ENCODE measurements at places on chromosomes 16 and 17.

- DNase-seq, result no peak
Measured at GRCh38 chr17:73410586-73411312, 98.9 kb upstream of the CDC42EP4 start.

DNA sequence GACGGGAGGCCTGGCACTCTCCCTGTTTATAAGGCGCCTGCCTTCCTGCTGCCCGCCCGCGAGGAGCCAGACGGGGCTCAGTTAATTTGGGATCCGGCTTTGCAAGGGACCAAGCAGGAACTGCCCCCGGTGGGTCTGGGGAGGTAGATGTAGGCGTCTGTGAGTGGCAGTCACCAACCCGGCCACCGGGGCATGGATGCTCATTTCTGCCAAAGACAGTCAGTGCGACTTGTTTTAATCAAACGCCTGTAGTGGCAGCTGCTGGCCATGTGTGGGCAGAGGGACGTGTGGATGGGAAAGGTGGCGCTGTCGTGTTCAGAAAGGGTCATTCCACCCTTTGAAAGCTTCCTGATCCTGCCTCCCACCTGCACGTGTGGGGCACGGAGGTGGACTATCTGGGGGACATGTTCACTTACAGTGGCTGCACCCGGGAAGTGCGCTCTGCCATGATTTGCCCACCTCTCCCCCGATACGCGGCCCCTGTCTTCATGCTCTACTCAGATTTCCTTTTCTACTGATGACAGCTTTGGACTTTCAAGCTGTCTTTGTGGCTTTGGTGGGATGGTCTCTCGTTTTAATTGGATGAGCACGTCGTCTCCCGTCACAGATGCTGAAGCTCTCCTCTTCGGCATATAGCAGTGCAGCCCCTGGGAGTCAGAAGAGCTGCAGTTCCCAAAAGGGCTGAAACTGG lies 60.3 kb upstream of the CIBAR2 start:
- no peak for DNase-seq

DNA sequence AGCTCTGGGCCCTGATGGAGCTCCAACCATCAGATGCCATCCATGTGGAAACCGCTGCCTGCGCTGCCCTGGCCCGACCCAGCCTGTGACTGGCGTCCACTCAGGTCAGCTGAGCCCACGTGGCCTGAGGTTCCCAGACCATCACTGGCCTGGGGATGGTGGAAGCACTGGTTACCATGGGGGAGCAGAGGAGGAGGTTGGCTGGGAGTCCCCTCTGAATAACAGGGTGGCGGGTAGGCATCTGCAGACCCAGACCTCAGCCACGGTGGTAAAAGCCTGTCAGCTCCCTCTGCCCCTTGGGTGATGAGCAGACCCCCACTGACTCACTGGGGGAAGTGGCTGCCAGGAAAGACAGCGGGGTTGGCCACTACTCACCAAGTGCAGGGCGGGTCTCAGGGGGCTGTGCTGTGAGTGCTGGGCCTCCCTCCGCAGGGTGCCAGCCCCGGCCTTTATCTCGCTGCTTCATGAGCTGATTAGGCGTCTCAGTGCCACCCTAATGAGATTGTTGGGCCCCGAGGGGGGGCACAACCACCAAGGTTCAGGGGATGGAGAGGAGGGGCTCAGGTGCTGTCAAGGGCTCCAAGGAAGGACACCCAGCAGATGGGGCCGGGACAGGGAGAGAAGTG lies at the start of gene PDE6G:
Gene PDE6G, minus strand, starts transcription at position 425 of the 626 bp plus-strand sequence. CDS start 3,237 bp downstream, outside the sequence.
- no peak for DNase-seq

GRCh38 chr17:58302919-58303585 lies 22.3 kb upstream of the MPO start:
- no peak for DNase-seq

GRCh38 chr17:73895157-73895556 lies 250.9 kb upstream of the SDK2 start:
- DNase-seq, result no peak

DNA sequence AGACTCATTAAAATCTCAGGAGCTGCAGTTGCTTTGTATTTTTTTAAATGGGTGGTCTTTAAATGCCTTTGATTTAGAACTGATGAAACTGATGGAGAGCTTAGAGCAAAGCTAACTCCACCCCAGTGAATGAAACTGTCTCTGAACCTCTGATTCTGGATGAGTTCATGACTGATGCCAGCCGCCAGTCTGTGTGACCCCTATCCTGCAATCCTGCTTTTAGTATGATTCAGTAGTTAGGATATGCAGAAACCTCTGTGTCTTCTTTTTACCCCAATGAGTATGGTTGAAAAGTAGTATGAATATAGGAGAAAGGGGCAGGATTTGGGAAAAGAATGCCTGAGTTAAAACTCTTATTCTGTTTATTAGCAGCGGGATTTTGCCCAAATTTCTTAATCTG lies 12.3 kb upstream of the SALL1 start:
- DNase-seq, result no peak

- no peak for DNase-seq
Measured at GRCh38 chr17:27346228-27346899, 52.5 kb downstream of the WSB1 start.

DNA sequence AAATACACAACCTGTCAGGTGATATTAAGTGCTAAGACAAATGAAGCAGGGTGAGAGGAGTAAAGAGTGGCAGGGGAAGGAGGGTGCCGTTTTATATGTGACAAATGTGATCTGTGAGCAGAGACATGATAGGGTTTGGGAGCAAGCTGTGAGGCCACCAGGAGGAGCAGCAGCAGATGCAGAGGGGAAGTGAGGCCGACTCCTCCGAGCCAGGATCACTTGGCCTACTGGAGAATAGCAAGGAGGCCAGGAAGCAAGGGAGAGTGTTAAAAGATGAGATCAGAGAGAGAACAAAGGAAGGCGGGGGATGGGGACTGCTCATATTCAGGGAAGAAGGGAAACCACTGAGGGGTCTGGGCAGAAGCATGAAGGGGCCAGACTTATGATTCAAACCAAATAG lies 129.4 kb downstream of the TANGO6 start:
- DNase-seq, result no peak

- no peak for DNase-seq
Measured at GRCh38 chr16:51012396-51012795, 138.7 kb downstream of the SALL1 start.

- DNase-seq, result no peak
Measured at GRCh38 chr16:55443434-55444346, 35.3 kb upstream of the MMP2 start.

- no peak for DNase-seq
Measured at GRCh38 chr17:44216173-44216572, 3.3 kb downstream of the UBTF start.

GRCh38 chr17:74857191-74857590 lies 2.5 kb downstream of the GRIN2C start:
- DNase-seq, result no peak

GRCh38 chr16:86120201-86121192 lies 221.5 kb downstream of the IRF8 start:
- DNase-seq, result no peak

DNA sequence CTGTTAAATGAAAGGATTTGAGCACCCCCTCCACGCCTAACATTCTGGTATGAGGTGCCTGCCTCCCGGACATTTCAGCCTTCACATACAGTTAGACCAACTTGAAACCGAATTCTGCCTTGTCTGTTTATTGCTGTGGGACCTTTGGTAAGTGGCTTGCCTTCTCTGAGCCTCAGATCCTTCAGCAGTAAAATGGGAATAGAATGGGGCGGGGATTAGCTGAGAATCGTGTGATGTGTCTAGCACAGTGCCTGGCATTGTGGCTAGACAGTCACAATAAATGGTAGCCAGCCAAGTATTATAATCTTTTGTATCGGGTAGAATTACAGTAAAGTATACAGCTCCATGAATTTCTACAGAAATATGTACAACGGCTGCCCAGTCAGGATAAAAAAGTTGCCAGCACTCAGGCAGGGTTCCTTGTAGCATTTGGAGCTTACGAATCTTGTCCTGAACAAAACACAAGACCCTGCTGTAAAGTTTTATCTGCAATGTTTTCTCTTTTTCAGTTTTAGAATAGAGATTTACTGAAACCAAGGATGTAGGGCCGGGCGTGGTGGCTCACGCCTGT lies 786 bp downstream of the TMC7 start:
- no peak for DNase-seq

GRCh38 chr17:57106107-57106835 lies 21.2 kb downstream of the AKAP1 start:
- no peak for DNase-seq

DNA sequence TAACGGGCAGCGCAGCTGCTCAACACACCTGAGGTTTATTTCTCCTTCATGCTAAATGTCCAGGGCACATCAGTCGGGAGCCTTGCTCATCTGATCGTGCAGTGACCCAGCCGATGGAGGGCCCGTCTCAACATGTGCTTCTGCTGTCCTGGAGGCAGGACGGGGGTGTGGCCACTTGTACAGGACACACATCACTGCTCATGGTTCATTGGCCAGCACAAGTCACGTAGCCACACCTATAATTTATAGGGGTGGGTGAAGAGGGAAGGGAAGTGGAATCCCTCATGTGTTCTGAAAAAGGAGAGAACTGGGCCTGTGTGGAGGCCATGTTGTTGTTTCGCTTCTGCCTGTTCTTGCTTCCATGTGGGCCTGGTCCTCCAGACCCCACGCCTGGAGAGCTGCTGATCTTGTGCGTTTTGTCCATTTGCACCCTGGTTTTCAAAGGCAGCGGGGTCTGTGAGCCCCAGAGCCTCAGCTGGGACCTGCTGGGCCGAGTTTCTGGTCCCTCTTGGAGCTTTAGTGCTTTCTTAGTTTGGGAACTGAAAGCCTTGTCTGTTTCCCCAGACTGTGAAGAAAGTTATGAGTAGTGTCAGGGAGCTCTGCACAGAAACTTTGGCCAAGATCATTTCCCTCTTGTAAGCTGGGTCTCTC lies 60.5 kb downstream of the CMIP start:
- no peak for DNase-seq

DNA sequence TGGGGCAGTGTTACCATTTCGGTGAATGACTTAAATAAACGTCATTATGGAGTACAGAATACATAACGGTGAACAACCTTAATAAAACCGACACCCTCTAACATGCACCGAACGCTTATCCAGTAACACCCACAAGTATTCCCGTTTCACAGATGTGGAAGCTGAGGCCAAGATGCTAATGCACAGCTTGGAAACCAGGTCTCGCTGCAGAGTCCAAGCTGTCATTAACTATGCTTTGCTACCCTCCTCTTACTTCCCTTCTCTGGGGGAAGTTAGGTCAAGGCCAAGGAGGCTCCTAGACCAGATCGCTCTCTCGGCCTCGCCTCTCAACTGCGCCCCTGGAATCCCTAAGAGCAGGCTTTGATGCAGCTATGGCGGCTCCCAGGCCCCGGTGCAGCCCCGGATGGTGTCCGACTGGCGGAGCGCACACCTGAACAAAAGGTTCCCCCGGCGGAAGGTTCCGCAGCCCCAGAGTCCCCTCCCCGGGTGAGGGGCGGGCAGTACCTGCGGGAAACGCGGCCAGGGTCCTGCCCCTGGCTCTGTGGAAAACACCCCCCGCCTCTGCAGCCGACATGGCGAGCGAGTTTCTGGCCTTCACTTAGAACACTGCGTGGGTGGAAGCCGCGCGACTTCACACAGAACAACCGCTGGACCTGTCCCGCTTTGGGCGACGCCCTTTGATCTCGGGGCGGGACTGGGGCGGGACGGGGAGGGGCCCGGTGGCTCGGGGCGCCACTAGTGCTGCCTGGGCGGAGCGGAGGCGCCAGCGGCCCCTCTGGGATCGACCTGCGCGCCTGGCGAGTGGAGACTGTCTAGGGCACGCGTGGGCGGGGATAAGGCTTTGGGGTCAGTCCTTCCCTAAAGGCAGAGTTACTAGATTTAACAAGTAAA lies at the start of gene CPPED1:
Gene CPPED1, minus strand, starts transcription at position 685 of the 891 bp plus-strand sequence. Its CDS starts 111 bp downstream, at position 574.
- DNase-seq, result peak; percentile 87

DNA sequence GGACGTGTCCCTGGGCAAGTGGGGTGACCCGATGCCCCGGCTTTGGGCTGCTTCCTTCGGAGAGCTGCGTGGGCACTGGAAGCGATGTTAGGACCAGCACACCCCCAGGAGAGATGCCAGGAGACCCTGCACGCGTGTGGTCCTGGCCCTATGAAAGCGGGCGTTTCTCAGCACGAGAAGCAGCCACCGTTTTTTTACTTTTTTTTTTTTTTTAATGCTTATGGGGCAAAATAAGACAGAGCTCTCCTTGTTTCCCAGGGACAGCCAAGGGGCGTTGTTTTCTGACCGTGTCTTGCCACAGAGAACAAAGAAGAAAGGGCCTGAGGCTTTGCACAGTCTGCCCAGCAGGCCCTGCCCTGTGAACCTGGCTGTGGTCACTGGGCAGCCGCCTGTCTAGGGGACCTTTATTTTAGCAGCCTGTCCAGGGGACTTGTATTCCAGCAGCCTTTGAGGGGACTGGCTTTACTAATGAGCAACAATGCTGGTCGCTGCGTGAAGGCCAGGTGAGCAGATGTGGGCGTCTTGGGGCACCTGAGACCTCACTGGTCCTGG lies 996 bp downstream of the SLC25A10 start:
- DNase-seq, result no peak

GRCh38 chr17:59627770-59628171 lies 8.1 kb downstream of the CLTC start:
- no peak for DNase-seq

GRCh38 chr16:988471-989353 lies 7.1 kb downstream of the SOX8 start:
- DNase-seq, result no peak

- DNase-seq, result no peak
Measured at GRCh38 chr16:63442246-63442645, 1406.0 kb upstream of the CDH8 start.

GRCh38 chr17:65593855-65594845 lies 32.7 kb upstream of the AXIN2 start:
- DNase-seq, result no peak

GRCh38 chr17:20235747-20236146 lies 226.6 kb downstream of the SPECC1 start:
- DNase-seq, result no peak

GRCh38 chr17:50210240-50211225 lies 9.1 kb upstream of the COL1A1 start:
- DNase-seq, result no peak

All from breast epithelium (tissue), 4 donors.